Upper lobe of left lung (tissue), 6 donors: ENCODE measurements at places on chromosomes 16 and 17. TPM values are rescaled to one million over a fixed set of nuclear protein-coding genes. Genes with fewer than 3 reads are reported as not detected.

DNA sequence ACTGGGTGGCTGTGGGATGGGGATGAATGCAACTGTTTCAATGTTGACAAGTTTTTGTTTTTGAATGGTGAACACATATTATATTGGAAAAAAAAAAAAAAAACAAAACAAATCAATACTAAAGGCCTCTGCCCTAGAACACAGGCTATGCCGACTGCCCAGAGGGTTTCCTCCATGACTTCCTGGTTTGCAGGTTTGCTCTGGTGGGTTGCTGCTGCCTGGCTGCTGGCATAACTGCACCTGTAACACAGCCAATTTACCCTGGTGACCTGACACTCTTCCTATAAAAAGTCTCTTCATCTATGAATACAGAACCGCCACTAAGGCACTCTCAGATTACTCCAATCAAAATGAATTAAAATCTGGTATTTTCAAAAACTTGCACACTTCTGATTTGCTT, 10.4 kb downstream of the GLYR1 start:
- H3K4me3 ChIP-seq: no peak overlapping the region
- H3K4me1 ChIP-seq: no peaks in the 10 kb centered on the region
- no peaks in the 10 kb centered on the region for H3K27me3 ChIP-seq

DNA sequence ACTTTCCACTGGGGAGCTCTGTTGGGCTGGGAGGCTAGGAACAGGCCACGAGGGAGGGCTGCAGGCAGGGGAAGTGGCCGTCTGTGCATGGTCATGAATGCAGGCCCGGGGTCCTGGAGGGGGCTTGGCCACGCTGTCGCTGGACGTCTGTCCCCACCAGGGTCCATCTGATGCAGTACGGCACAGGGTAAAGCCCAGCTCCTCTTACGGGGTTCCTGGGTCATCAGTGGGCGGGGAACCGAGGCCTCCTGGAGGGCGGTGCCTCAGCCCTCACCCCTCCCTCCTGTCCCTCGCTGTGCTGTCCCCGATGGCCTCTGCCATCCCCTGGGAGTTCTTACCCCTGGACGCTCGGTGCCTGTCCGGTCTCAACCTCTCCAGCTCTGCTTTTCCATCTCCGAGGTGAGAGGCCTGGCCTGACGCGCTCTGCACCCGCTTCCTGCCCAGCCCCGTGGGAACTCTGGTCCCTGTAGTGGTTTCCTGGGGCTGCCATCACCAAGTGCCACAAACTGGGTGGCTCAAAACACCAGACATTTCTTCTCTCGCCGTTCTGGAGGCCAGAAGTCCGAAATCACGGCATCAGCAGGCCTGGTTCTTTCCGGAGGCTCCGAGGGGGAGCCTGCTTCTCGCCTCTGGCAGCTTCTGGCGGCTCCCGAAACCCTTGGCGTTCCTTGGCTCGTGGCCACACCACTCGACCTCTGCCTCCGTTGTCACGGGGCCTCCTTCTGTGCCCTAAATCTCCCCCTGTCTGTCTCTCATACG, 182.8 kb downstream of the SEC14L1 start:
- no peak for DNase-seq
- peaks cover 68% of the 10 kb centered on the region for H3K4me1 ChIP-seq
- H3K4me3 ChIP-seq: no peak overlapping the region

- DNase-seq: no peak
- H3K36me3 ChIP-seq: no peaks in the 10 kb centered on the region
- H3K4me1 ChIP-seq: peaks cover 45% of the 10 kb centered on the region
- no peak overlapping the region for H3K4me3 ChIP-seq
- peak overlapping the region; percentile 88 for H3K27ac ChIP-seq
Observed at GRCh38 chr17:78885956-78886355, 17.0 kb downstream of the CEP295NL start.

- no peak overlapping the region for H3K27ac ChIP-seq
- H3K36me3 ChIP-seq: no peaks in the 10 kb centered on the region
- no peaks in the 10 kb centered on the region for H3K27me3 ChIP-seq
- no peak for DNase-seq
- H3K4me1 ChIP-seq: no peaks in the 10 kb centered on the region
Observed at GRCh38 chr17:70158591-70158990, 10.7 kb upstream of the KCNJ2 start.

DNA sequence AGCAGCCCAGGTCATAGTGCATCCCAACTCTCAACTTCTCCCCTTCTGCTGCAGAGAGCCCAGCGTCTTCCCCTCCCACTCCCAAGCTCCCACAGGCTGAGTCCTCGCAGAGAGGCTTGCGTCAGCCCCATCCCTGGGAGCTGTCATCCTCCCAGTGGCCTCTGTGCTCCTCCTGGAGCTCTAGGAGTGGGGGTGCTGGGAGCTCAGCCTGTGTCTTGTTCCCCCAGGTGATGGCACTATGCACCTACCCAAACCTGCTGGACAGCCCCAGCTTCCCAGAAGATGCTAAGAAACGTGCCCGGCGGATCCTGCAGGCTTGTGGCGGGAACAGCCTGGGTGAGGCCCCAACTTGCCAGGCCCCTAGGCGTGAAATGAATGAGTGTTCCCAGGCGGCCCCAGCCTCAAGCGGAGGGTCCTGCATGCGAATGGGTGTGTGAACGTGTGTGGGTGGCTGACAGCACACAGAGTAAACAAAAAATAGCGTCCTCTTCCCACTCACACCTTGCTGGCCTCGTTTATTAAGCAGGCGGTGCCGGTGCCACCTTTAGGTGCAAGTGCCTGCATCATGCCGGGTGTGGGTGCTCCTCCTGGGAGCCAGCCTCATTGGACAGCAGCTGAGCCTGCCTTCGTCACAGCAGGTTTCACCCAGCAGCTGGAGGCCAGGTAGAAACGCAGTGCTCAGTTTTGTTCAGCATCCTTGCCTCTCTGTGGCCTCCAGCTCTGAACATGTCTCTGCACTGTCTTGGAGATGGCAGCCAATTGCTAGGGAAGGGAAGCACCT, 16.5 kb downstream of the GPT2 start:
- no peaks in the 10 kb centered on the region for H3K4me1 ChIP-seq
- no peak overlapping the region for H3K27ac ChIP-seq
- no peaks in the 10 kb centered on the region for H3K27me3 ChIP-seq
- no peak for DNase-seq
- H3K4me3 ChIP-seq: no peak overlapping the region

GRCh38 chr17:17206913-17207335, 791 bp upstream of the PLD6 start:
- peak overlapping the region; percentile 81 for H3K27ac ChIP-seq
- H3K36me3 ChIP-seq: no peaks in the 10 kb centered on the region
- no peak for DNase-seq
- H3K4me3 ChIP-seq: peak overlapping the region; percentile 64
- peaks cover 30% of the 10 kb centered on the region for H3K4me1 ChIP-seq

GRCh38 chr17:7293816-7294613, 424 bp downstream of the YBX2 start:
- H3K27me3 ChIP-seq: peaks cover 15% of the 10 kb centered on the region
- H3K4me1 ChIP-seq: peaks cover 24% of the 10 kb centered on the region
- no peak overlapping the region for H3K27ac ChIP-seq

DNA sequence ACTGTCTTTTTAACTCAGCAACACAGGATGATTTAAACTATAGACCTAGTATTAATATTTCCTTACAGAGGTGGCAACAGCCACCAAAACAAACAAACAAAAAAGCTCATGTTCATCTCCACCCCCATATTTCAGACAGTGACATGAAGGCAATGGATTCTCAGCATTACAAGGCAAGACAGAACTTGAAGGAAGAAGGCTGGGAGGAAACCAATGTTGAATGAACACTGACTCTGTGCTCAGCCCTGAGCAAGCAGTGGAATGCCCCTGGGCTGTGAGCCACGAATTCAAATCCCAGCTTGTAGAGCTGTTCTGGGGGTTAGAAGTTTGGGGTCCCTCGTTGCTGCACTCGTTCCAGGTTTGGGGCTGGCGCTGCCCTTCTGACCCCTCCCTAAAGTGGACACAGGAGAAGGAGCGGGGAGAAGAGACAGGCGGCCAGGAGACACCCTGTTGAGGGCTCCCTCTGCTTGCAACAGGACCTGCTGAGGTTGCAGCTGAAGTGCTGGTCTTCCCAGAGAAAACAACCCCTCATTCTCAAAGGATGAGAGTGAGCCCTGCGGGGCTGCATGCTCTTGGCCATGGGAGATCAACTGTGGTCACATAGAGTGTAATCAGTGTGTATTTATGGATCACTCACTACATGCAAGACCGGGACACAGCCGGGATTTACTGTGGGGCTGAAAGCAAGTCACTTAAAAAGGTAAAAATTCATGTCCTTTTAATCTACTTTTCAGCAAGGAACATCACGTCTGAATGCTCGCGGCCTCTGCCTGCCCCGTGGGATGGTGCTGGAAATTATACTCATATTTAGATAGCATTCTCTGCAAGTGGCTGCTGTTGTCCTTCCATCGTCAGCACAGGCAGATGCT, 34.3 kb downstream of the MYH3 start:
- no peaks in the 10 kb centered on the region for H3K36me3 ChIP-seq

DNA sequence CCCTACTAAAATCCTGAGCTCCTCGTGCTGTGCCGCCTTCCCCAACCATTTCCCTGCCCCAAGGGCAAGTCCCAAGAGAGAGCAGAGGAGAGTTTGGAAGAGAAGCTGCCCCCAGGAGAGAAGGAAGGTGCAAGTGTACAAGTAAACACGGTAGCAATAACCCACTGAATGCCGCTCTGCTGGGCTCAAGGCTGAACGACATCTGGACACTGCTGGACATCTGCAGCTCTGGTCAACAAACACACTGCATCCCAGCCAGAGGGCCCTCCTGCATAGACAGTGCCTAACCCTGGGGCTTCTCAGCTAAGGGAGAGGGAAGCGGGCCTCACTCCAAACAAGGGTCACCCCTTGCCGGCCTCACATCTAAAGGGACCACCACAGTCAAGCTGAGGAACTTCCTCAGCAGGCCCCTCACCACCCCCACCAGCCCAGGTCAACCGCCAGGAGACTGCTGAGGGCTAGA, 12.7 kb downstream of the JUP start:
- DNase-seq: no peak
- peaks cover 70% of the 10 kb centered on the region for H3K4me1 ChIP-seq
- H3K4me3 ChIP-seq: no peak overlapping the region

GRCh38 chr17:45848868-45849535, 4.3 kb downstream of the SPPL2C start:
- DNase-seq: no peak
- H3K27ac ChIP-seq: no peak overlapping the region
- H3K36me3 ChIP-seq: no peaks in the 10 kb centered on the region
- H3K27me3 ChIP-seq: peaks cover 4% of the 10 kb centered on the region
- H3K4me1 ChIP-seq: no peaks in the 10 kb centered on the region

DNA sequence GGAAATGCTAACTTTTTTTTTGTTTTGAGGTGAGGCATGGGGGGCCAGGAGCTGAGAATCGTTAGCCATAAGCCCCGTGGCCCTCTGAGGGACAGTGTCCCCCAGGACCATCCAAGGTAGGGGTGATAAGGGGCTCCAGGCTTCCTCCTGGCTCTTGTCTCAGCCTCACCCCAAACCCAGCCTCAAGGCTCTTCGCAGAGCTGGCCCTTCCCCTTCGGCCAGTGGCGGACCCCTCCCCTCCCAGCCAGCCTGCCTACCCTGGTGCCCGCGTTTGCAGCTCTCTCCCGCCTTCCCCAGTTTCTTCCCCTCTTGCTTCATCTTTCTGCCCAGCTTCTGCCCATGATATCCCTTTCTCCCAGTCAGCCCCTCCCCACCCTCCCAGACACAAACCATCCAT, 22.7 kb upstream of the ATP2A3 start:
- H3K27me3 ChIP-seq: no peaks in the 10 kb centered on the region
- H3K4me3 ChIP-seq: no peak overlapping the region
- H3K27ac ChIP-seq: no peak overlapping the region

DNA sequence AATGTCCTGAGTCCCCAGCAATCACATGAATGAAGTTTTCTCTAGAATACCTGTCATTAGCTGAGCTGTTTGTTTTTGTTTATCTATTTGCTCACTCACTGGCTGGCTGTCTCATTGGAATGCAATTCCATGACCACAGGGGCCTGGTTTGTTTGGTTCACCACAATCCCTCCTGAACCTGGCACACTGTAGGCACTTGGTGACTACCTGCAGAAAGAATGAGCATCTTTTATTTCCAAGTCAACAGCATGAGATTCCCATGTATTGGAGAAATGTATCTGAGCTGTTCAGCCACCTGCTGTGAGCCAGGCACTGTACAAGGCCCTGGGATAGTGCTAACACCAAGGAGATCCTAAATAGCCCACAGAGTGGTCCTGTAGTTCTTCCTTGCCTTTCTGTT, 345.1 kb downstream of the XYLT1 start:
- no peaks in the 10 kb centered on the region for H3K27me3 ChIP-seq
- no peak overlapping the region for H3K27ac ChIP-seq
- H3K36me3 ChIP-seq: no peaks in the 10 kb centered on the region
- no peak overlapping the region for H3K4me3 ChIP-seq
- H3K4me1 ChIP-seq: no peaks in the 10 kb centered on the region

DNA sequence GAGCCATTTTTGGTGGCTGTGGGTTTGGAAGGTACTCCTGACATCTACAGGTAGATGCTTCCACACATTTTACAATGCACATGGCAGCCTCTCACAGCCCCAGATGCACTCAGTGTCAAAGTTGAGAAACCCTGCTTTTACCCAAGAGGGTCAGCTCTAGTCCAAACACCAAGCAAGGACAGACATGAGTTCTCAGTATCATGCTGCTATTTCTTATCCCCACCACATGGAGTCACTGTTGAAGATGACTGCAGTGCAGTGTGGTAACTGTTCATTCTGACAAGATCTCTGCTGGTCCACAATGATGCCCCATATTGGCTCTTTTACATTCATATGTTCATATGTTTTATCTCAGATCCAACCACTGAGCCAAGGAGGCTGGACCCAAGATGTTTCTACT, 50.5 kb upstream of the SALL1 start:
- no peak for DNase-seq
- H3K4me3 ChIP-seq: no peak overlapping the region
- H3K27ac ChIP-seq: no peak overlapping the region
- H3K4me1 ChIP-seq: no peaks in the 10 kb centered on the region
- no peaks in the 10 kb centered on the region for H3K27me3 ChIP-seq

- H3K27me3 ChIP-seq: no peaks in the 10 kb centered on the region
- DNase-seq: no peak
- no peaks in the 10 kb centered on the region for H3K36me3 ChIP-seq
- no peak overlapping the region for H3K4me3 ChIP-seq
- no peaks in the 10 kb centered on the region for H3K4me1 ChIP-seq
Observed at GRCh38 chr16:63349961-63350360, 1313.7 kb upstream of the CDH8 start.

Gene KRT32
- not detected for total RNA-seq

Gene SMIM5
- 1.9 TPM for total RNA-seq

Gene KRT14
- not detected for total RNA-seq

Gene SYT17
- total RNA-seq: 14.2 TPM
